ENCODE measurements at places on chromosomes 6 and 20. TPM values are rescaled to one million over a fixed set of nuclear protein-coding genes. Genes with fewer than 3 reads are reported as not detected.

GRCh38 chr20:5895626-5896025 is 54.7 kb downstream of the TRMT6 start:
- no peak overlapping the region for H3K4me3 ChIP-seq
- H3K4me1 ChIP-seq = no peaks in the 10 kb centered on the region
- DNase-seq = no peak

- DNase-seq = no peak
- H3K27me3 ChIP-seq = no peaks in the 10 kb centered on the region
- H3K4me1 ChIP-seq = no peaks in the 10 kb centered on the region
- no peak overlapping the region for H3K27ac ChIP-seq
These were observed 687.0 kb downstream of the KIF16B start for GRCh38 chr20:15886250-15886649.

PAX1 gene
- total RNA-seq = not detected

PRKN gene
- total RNA-seq = 0.31 TPM

KCNK5 gene
- total RNA-seq = not detected

ID4 gene
- total RNA-seq = 0.44 TPM

Data from HepG2 (cell line).